Uterus (tissue), 4 donors: ENCODE measurements at places on chromosomes 11 and 22. TPM values are rescaled to one million over a fixed set of nuclear protein-coding genes. Genes with fewer than 3 reads are reported as not detected.

The MISFA gene
- not detected for total RNA-seq

The DLG2 gene
- total RNA-seq, result 2.9 TPM

The CALCA gene
- total RNA-seq, result not detected

The UQCC3 gene
- 0.51 TPM for total RNA-seq

The MS4A4E gene
- 1.8 TPM for total RNA-seq

The LGR4 gene
- total RNA-seq, result 17.6 TPM

- DNase-seq, result no peak
These were observed 219.9 kb downstream of the HIPK3 start for GRCh38 chr11:33476945-33477606.

- DNase-seq, result no peak
These were observed 221.4 kb downstream of the DBX1 start for GRCh38 chr11:19938866-19939265.

GRCh38 chr11:9901943-9902342 is 238.1 kb downstream of the SWAP70 start:
- no peak for DNase-seq
